ENCODE measurements at places on chromosomes 2 and 18. TPM values are rescaled to one million over a fixed set of nuclear protein-coding genes. Genes with fewer than 3 reads are reported as not detected.

DNA sequence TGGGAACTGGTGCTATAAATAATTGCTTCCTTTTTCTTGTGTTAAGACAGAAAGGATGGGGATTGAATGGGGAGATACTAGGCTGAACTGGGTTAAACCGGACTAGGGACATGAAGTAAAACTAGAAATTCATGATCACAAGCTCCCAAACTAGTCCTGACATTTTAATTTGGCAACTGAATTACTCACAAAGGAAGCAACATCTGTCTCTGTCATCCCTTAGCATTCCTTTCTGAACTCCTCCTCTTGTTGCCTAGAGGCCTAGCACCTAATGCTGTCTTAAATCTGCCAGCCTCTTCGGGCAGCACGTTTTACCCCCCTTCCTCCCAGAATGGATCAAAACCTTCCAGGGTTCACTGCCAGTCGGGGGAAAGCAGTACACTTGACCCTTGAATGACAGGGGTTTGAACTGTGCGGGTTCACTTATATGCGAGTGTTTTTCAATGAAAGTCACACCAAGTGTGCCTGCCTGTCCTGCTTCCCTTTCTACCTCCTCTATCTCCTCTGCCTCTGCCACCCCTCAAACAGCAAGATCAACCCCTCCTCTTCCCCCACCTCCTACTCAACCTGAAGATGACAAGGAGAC is 8.2 kb downstream of the KCTD1 start:
- no peak overlapping the region for H3K4me3 ChIP-seq
- no peak overlapping the region for H3K27ac ChIP-seq
- H3K36me3 ChIP-seq = no peaks in the 10 kb centered on the region
- H3K4me1 ChIP-seq = no peaks in the 10 kb centered on the region
- no peak for DNase-seq

Gene CNDP1
- total RNA-seq = 0.39 TPM

DNA sequence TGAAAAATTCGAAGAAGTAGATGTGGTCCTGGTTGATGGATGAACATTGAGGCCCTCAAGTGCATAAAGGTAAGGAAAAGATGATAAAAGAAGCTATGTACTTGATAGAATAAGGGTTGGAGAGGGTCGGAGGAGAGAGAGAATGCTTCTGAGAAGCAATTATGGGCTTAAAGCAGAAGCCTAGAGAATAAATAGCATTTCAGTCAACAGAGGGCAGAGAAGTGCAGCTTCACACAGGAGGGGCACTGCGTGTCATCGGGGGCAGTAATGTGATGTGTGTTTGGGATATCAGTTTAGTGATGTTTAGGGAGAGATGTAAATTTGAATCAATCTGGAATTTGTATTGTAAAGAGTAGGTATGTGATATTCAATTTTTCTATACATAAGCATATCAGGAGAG is 334.5 kb downstream of the PIK3C3 start:
- no peak overlapping the region for H3K4me3 ChIP-seq
- H3K27ac ChIP-seq = no peak overlapping the region
- DNase-seq = no peak
- no peaks in the 10 kb centered on the region for H3K4me1 ChIP-seq
- H3K27me3 ChIP-seq = no peaks in the 10 kb centered on the region

DNA sequence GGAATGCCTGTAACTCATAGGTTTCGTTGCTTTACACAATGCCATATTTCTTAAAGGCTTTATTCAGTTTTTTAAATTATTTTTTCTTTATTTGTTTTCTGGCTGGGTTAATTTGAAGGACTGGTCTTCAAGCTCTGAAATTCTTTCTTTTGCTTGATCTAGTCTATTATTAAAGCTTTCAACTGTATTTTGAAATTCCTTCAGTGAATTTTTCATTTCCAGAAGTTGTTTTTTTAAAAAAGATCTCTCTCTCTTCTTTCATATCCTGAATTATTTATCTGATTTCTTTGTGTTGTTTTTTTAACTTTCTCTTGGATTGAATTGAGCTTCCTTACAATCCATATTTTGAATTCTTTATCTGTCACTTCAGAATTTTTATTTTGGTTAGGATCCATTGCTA is 239.9 kb upstream of the CTAGE1 start:
- no peak overlapping the region for H3K27ac ChIP-seq
- H3K4me1 ChIP-seq = no peaks in the 10 kb centered on the region
- no peak for DNase-seq
- H3K27me3 ChIP-seq = no peaks in the 10 kb centered on the region

- no peaks in the 10 kb centered on the region for H3K27me3 ChIP-seq
- no peaks in the 10 kb centered on the region for H3K36me3 ChIP-seq
- no peak overlapping the region for H3K4me3 ChIP-seq
- no peak for DNase-seq
- no peaks in the 10 kb centered on the region for H3K4me1 ChIP-seq
Observed at GRCh38 chr2:235579128-235579527, 85.3 kb downstream of the AGAP1 start.

Data from CD4-positive, alpha-beta T cell (primary cell).